ENCODE measurements at places on chromosomes 2 and 18. TPM values are rescaled to one million over a fixed set of nuclear protein-coding genes. Genes with fewer than 3 reads are reported as not detected.

The MAPRE3 gene
- 29.0 TPM for total RNA-seq

The TTR gene
- not detected for total RNA-seq

The IWS1 gene
- total RNA-seq = 51.6 TPM

The MREG gene
- 5.3 TPM for total RNA-seq

DNA sequence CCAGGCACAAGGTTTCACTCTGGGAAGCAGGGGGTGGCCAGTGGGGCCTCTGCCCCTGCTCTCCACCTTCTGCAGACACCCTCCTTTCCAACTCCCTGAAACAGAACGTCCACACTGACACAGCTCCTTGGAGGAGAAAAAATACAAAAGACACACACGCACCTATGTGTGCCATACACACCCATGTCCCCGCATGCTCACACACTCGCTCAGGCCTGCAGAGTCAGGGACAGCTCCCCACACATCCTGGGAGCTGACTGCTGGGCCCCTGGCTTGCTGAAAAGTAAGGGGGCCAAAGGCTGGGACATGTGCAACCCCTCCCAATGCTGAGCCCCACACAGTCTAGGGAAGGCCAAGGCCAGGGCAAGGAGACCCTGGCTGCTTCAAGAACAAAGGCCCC lies 200.5 kb downstream of the TNS1 start:
- H3K4me3 ChIP-seq = no peak overlapping the region
- H3K27me3 ChIP-seq = no peaks in the 10 kb centered on the region
- peaks cover 24% of the 10 kb centered on the region for H3K36me3 ChIP-seq
- no peak for DNase-seq

GRCh38 chr2:81901017-81901416 lies 1596.5 kb upstream of the LRRTM1 start:
- no peaks in the 10 kb centered on the region for H3K36me3 ChIP-seq
- H3K4me1 ChIP-seq = no peaks in the 10 kb centered on the region
- H3K27me3 ChIP-seq = no peaks in the 10 kb centered on the region

DNA sequence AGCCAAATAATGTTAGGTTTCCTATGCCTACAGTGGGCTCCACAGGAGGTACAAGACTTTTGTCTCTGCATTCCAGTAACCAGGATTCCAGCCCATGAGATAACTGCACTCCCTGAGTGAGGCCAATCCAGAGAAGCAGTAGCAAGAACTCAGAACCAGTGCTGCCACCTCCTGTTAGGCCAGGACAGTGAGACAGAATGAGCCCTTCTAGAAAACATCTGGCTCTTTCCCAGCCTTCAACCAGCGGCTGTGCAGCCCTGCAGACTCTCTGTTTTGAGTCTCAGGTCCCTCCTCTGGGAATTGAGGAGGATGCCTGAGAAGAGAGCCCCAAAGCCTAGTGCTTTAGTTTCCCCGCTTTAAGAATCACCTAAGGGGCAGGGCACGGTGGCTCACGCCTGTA lies 44.2 kb downstream of the ARID5A start:
- H3K27me3 ChIP-seq = no peaks in the 10 kb centered on the region
- H3K36me3 ChIP-seq = no peaks in the 10 kb centered on the region
- H3K4me3 ChIP-seq = no peak overlapping the region
- peak; percentile 22 for DNase-seq
- H3K27ac ChIP-seq = no peak overlapping the region

DNA sequence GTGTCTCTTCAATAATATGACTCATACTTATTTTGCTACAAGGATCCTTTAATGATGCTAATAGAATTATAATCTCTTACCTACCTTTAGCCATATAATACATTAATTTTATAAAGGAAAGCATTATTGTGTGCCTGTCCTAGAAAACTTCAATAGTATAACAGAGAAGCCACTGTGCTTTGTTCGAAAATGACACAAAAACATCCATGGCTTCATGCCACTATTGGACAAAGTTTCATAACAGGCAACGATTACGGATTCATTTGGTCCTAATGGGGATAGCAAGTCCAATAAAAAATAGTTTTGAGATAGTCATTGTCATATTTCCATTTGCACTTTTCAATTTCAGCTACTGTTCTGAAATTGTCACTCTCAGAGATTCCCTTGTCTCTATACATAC lies 52.5 kb upstream of the CCDC150 start:
- H3K4me3 ChIP-seq = no peak overlapping the region
- no peaks in the 10 kb centered on the region for H3K36me3 ChIP-seq
- DNase-seq = no peak
- peaks cover 4% of the 10 kb centered on the region for H3K4me1 ChIP-seq
- no peaks in the 10 kb centered on the region for H3K27me3 ChIP-seq
- H3K27ac ChIP-seq = no peak overlapping the region

DNA sequence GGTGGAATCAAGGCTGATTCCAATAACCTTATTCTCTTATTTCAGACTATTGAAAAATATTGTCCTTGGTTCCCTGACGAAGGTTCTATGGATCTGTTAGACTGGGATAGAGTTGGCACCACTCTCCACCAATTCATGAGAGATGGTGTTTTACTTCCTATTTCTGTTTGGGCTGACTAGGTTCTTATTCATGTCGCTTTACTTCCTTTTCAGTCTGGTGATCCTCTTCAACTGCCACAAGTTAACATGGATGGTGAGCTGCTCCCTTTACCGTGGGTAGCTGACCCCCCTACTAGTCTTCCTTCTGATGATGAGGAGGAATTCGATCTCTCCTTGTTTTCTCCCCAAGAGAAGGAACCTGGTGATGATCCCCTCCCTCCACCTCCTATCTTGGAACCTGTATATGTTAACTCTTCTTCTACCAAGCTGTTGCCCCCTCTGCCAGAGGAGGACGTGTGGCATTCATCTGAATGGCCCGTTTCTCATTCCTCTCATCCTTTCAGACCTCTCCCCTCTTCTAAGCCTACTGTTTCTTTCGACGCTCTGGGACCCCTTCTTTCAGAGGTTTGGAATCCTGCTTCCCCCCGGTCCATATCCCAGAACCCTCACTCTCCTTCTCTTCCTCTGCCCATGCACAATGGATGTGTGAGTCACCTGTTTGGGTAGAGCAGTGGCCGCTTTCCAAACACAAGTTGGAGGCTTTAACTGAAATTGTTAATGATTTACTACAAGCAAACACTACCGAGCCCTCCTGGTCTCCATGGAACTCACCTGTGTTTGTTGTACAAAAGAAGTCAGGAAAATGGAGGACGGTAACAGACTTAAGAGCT lies 13.5 kb upstream of the CNOT11 start:
- H3K27ac ChIP-seq = no peak overlapping the region
- DNase-seq = no peak
- H3K4me3 ChIP-seq = no peak overlapping the region
- no peaks in the 10 kb centered on the region for H3K36me3 ChIP-seq
- H3K4me1 ChIP-seq = no peaks in the 10 kb centered on the region
- H3K27me3 ChIP-seq = no peaks in the 10 kb centered on the region

DNA sequence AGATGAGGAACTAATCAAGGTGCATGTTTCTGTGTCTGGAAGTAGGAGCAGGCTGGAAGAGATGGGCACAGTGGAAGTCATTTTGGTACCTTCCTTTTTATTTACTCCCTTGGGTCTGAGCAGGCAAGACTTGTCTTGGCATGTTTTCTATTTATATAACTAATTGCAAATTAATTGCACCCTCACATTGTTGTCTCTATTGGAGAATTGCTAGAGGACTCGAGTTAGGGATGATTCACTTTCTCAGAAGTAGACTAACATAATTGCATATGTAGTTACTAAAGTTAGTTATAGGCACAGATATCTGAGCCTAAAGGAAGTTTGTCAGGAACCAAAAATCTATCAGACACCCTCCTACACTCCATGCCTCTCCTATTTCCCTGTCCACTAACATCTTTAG lies 92.8 kb upstream of the NRP2 start:
- H3K27me3 ChIP-seq = no peaks in the 10 kb centered on the region
- no peaks in the 10 kb centered on the region for H3K36me3 ChIP-seq
- no peak overlapping the region for H3K27ac ChIP-seq
- no peak overlapping the region for H3K4me3 ChIP-seq
- no peak for DNase-seq

GRCh38 chr18:67766930-67767329 lies 250.4 kb upstream of the DSEL start:
- peak; percentile 82 for DNase-seq
- H3K36me3 ChIP-seq = no peaks in the 10 kb centered on the region
- H3K4me1 ChIP-seq = peaks cover 8% of the 10 kb centered on the region
- H3K27me3 ChIP-seq = no peaks in the 10 kb centered on the region
- no peak overlapping the region for H3K4me3 ChIP-seq

DNA sequence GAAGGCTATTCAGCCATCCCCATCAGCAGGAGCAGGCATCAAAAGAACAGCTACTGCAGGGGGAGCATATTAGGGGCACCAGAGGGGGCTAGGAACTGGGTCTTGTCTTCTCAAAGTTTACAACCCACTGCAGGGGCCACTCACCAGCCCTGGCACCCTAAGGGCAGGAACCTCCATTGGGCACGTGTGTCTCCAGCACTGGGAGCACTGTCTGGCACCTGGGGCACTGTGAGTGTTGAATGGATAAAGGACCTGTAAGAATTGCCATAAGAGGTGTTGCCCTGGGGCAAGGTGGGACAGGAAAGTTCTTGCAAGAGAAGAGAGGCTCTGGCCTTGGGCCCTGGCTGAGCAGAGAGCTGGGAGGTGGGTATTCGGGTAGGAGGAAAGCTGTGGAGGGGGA lies 1.4 kb upstream of the STEAP3 start:
- peaks cover 11% of the 10 kb centered on the region for H3K4me1 ChIP-seq
- no peak for DNase-seq
- no peaks in the 10 kb centered on the region for H3K27me3 ChIP-seq
- no peak overlapping the region for H3K4me3 ChIP-seq
- H3K27ac ChIP-seq = no peak overlapping the region
- H3K36me3 ChIP-seq = no peaks in the 10 kb centered on the region

DNA sequence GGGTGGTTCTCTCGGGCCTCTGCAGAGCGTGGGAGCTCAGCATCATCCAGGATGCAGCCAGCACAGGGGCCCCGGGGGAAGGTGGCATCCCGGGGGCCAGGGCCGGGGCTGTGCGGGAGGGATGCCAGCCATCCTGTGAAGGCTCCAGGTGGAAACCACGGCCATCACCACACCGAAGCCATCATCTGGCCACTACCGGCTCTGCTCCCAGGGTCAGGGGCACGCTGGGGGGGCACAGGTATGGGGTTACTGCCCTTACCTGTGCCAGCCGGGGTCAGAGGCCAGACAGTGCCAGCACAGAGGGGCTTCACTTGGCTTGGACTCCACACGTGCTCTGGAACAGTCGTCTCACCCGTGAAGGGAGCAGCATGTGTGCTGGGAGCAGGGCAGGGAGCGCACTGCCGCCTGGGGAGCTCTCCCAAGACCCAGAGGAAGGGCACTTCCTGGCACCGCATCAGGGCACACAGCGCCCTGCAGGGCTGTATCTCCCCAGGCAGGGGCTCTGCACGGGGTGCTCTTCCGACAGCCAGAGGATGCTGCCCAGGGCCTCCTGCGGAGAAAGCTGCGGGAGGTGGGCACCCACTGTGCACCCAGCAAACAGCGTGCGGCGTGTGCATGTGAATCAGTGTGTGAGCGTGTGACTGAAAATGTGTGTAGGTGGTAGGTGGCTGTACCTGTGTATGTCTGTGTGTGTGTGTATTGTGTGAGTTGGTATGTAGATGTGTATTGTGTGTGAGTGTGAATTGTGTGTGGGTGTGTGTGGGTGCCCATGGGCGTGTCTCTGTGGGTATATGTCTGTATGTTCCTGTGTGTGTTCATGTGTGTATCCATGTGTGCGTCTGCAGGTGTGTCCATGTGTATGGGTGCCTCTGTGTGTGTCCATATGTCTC lies 75.0 kb downstream of the PTGR3 start:
- H3K4me3 ChIP-seq = no peak overlapping the region
- DNase-seq = no peak

- no peak for DNase-seq
- no peak overlapping the region for H3K4me3 ChIP-seq
- peaks cover 14% of the 10 kb centered on the region for H3K4me1 ChIP-seq
- H3K36me3 ChIP-seq = no peaks in the 10 kb centered on the region
- no peak overlapping the region for H3K27ac ChIP-seq
- H3K27me3 ChIP-seq = no peaks in the 10 kb centered on the region
These were observed 148.0 kb downstream of the HDAC4 start for GRCh38 chr2:239252801-239253200.

GRCh38 chr18:46573156-46573555 lies 83.9 kb downstream of the LOXHD1 start:
- DNase-seq = no peak
- no peak overlapping the region for H3K4me3 ChIP-seq
- H3K27ac ChIP-seq = no peak overlapping the region
- H3K4me1 ChIP-seq = no peaks in the 10 kb centered on the region
- H3K36me3 ChIP-seq = no peaks in the 10 kb centered on the region

DNA sequence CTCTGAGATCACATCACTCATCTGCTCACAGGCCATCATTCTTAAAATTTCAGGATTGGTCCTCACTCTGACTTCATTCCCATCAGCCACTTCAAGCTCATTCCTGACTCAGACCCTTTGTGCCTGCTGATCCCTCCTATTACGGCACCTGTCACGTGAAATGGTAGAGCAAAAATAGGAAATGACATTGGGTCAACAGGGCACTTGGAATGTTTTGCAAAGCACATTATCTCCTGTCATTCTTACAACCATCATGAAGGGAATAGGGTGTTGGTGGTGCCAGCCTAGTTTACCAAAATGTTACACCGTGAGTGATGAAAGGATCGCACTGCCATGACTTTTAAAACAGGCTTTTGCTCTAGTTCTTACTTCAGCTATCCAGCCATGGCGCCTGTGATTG lies 61.1 kb downstream of the EIF5B start:
- H3K4me1 ChIP-seq = no peaks in the 10 kb centered on the region
- H3K27ac ChIP-seq = no peak overlapping the region
- no peak overlapping the region for H3K4me3 ChIP-seq
- peaks cover 82% of the 10 kb centered on the region for H3K36me3 ChIP-seq
- no peak for DNase-seq

GRCh38 chr18:60646725-60647124 lies 274.1 kb upstream of the MC4R start:
- H3K36me3 ChIP-seq = no peaks in the 10 kb centered on the region
- H3K27ac ChIP-seq = no peak overlapping the region
- H3K4me1 ChIP-seq = no peaks in the 10 kb centered on the region
- no peaks in the 10 kb centered on the region for H3K27me3 ChIP-seq

DNA sequence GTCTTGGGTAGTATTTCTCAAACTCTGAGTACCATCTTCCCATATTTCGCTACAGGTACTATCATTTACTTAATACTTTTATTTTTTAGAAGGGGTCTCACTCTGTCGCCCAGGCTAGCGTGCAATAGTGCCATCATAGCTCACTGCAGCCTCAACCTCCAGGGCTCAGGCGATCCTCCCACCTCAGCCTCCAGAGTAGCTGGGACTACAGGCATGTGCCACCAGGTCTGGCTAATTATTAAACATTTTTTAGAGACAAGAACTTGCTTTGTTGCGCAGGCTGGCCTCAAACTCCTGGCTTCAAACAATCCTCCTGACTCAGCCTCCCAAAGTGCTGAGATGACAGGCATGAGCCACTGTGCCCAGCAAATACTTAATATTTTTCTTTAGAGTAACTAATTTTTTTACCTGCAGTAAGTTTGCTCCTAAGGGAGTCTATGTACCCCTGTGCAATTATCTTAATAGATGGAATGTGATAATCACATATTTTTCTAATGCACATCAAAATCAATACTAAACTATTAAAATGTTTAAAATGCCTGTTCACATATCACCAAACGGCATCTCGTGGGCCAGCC lies 100.6 kb upstream of the ST3GAL5 start:
- no peaks in the 10 kb centered on the region for H3K36me3 ChIP-seq
- H3K27ac ChIP-seq = no peak overlapping the region
- peaks cover 6% of the 10 kb centered on the region for H3K4me1 ChIP-seq
- H3K4me3 ChIP-seq = no peak overlapping the region
- DNase-seq = no peak
- no peaks in the 10 kb centered on the region for H3K27me3 ChIP-seq

Measured in astrocyte (in vitro differentiated cells and primary cell).